ENCODE measurements at places on chromosomes 12 and 14.

DNA sequence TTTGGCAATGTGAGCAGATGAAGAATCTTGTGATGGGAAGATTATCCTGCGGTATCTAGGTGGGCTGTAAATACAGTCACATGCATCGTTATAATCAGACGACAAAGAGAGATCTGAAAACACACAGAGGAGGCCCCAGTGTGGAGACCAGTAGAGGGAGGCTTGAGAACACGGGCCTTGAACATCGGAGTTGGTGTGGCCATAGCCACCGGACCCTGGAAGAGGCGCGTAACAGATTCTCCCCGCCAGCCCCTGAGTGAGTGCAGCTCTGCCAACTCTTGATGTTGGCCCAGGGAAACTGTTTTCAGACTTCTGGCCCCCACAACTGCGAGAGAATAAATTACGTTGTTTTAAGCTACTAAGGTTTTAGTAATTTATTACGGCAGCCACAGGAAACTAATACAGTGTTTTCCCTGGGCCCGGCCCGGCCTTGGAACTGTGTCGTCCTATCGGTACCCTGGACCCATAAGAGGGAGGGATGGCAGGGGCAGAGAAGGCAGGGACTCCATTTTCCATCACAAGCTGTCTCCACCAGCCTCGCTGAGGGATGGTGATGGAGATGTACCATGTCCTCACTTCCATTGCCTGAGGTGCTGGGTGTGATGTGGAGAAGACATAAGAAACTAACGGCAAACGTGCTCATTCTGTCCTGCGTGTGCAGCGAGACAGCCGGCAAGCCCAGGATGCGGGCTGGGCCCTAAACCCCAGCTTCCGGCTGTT is 91.6 kb downstream of the NTF3 start:
- DNase-seq, result no peak

- DNase-seq, result peak; percentile 14
Observed at GRCh38 chr12:122422730-122423257, 325 bp upstream of the CLIP1 start.

- DNase-seq, result no peak
Observed at GRCh38 chr14:94582851-94583250, 1.6 kb downstream of the SERPINA5 start.

GRCh38 chr12:127625176-127625771 is 641.7 kb upstream of the TMEM132C start:
- no peak for DNase-seq

- no peak for DNase-seq
Observed at GRCh38 chr14:53670701-53671100, 285.9 kb downstream of the BMP4 start.

- DNase-seq, result no peak
Observed at GRCh38 chr12:54341378-54342300, 16.7 kb downstream of the COPZ1 start.

GRCh38 chr12:106064721-106065021 is 74.1 kb downstream of the NUAK1 start:
- no peak for DNase-seq

DNA sequence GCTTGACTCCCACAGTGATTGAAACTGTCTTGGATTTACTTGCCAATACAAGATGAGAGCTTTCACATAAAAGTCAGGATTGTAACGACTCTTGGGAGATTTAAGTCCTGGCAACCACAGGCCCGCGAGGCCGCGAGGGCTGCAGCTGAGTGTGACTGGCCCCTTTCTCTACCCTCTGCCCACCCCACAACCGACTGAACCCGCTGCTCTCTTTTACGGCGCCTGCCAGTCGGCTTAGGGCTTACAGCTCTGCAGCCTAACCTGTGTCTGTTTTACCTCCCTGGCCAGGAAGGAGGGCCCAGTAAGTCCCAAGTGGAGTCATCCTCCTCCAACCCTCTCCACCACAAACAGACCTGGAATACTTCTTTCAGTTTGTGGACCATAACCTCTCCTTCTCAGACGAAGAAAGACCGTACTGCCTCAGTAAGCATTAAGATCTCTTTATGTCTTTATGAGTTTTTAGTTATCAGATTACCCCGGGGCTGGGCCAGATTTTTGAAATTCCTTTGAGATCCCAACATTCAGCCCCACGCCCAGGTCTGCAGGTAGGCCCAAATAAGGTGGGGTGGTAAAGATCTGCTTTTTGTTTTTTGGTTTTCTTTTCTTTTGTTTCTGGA is 12.6 kb upstream of the TIGAR start:
- no peak for DNase-seq
